ENCODE measurements at places on chromosomes 2 and 18.

DNA sequence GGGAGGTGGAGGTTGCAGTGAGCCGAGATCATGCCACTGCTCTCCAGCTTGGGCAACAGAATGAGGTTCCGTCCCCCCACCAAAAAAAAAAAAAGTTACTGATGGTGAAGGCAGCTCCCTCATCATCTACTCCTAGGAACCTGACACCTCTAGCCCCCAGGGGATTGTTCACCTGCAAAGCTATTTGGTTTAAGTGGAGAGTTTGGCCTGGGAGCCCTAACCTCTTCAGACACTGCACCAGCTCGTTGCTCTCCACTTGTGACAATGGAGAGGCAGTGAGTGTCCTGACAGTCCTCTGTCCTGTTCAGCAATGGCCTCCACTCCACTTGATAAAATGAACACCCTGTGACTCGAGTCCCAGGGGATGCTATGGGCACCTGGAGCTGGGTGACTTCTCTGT is 43.5 kb downstream of the ATP6V1C2 start:
- DNase-seq = no peak

GRCh38 chr2:136424112-136424511 is 306.2 kb upstream of the CXCR4 start:
- DNase-seq = no peak

DNA sequence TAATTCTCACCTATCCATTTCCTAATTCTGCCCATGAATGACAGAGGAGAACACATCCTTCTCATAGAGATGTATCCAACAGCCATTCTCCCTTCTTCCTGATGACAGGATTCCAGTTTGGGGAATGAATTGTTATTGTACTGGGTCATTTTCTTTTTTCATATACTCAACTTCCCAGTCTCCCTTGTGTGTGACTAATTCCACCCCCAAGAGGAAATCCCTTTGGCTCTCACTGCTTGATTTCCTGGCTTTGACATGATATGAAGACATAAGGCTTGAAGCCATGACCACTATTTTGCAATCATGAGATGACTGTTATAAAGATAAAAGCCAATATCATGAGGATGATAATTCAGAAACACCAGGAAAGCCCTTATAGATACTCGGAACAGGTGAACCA is 384.7 kb upstream of the ACVR2A start:
- no peak for DNase-seq

DNA sequence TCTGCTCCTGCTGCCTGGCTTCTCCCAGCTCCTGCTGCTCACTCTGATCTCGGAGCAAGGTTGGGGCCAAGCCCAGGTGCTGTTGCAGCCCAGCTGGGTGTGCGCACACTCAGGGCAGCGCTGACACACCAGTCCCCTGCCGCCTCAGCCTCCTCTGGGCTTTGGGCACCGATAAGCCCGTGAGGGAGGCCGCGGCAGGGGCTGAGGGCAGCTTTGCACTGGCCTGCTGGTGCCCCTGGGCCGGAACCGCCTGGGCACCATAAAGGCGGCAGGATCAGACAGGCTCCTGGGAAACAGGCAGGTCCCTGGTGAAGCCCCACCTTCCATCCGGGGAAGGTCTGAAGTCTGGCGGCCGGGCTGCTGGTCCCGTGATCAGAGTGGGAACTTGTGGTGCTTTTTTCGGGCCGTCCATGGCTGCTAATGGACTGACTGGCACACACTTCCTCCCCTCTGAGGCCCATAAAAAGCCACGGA is 14.1 kb upstream of the EML6 start:
- no peak for DNase-seq

- DNase-seq = no peak
Observed at GRCh38 chr2:196980001-196980400, 53.5 kb upstream of the PGAP1 start.

- DNase-seq = no peak
Observed at GRCh38 chr2:70388128-70388527, 86.3 kb upstream of the FAM136A start.

- no peak for DNase-seq
Observed at GRCh38 chr2:10083046-10083445, 2.8 kb upstream of the CYS1 start.

GRCh38 chr2:218658671-218659257 is 659 bp downstream of the ZNF142 start:
- DNase-seq = no peak

DNA sequence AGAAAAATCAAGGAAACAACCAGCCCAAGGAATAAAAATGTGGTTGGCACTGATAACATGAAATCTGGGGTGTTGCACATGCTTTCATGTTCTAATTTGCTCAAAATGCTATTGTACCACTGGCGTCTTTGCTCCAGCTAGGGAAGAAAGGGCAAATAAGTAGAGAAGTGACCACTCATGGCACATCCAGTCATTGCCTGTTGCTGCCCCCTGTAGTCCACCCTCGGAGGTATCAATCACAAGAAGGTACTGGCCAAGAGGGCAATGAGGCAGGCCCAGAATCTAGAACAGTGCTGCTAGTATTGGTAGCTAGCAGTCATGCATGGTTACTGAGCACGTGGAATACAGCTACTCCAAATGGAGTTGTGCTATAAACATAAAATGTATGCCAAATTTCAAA is 213.4 kb downstream of the CDCA7 start:
- no peak for DNase-seq

DNA sequence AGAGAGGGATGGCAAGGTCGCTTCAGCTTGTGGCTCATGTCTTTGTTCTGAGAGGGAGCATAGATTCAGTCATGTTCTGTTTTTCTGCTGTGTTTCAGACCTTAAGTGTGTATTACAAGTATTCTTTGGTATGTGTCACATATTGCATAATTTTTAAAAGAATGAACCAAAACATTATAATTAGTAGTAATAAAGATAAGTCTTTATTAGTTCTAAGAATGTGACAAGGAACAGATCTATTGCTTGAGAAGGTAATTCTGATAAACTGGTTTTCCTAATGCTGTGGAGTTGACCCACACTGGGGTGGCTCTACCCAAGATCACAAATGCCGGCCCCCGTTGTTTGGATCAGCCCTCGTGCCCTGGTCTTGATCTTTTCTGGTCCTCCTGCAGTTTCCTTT is 124.3 kb upstream of the FOSL2 start:
- DNase-seq = no peak

DNA sequence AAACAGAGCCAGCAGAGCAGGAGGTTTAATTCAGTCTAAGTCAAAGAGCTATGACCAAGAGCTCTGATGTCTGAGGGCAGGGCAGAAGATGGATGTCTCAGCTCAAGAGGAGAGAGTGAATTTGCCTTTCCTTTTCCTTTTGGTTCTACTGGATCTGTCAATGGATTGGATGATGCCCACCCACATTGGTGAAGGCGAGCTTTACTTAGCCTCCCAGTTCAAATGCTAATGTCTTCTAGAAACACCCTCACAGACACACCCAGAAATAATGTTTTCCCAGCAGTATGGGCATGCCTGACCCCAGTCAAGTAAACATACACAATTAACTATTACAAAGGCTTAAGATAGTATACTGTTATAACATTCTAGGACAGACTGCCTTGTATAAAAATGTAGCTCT is 236.3 kb upstream of the NRXN1 start:
- DNase-seq = no peak

DNA sequence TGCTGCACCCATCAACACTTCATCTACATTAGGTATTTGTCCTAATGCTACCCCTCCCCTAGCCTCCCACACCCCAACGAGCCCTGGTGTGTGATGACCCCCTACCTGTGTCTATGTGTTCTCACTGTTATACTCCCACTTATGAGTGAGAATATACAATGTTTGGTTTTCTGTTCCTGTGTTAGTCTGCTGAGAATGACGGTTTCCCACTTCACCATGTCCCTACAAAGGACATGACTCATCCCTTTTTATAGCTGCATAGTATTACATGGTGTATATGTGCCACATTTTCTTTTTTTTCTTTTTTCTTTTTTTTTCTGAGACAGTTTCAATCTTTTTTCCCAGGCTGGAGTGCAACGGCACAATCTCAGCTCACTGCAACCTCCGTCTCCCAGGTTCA is 284.1 kb upstream of the CYP26B1 start:
- no peak for DNase-seq

GRCh38 chr2:233410196-233410760 is 56.0 kb downstream of the DGKD start:
- DNase-seq = no peak
